ENCODE measurements at places on chromosomes 16 and 17.

GRCh38 chr16:64586781-64587180 lies 535.1 kb downstream of the CDH11 start:
- no peak for DNase-seq

- DNase-seq, result no peak
Measured at GRCh38 chr16:84438971-84439696, 65.3 kb downstream of the MEAK7 start.

DNA sequence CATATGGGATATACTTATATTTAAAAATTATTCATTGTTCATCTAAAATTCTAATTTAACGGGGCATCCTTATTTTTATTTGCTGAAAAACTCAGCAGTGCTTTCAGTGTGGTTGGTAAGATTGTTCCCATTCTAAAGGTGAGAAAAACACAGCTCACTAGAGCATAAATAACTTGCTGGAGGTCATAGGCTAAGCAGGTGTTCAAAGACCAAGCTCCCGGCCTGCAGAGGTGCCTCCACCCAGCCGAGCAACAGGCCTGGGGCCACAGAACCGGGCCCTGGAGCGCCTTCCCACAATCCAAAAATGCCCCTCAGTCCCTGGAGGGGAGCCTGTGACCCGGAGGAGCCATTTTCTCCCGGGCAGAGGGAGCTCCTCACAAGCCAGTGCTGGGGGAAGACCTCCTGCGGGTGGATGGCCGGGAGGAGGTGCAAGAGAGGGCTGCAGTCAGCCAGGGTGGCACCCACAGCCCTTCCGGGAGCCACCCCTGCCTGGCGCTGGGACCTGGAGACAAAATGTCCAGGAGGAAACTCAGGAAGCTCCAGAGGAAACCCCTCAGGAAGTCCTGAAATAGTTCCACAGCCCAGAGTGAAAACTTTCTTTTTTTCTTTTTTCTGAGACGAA lies 14.7 kb downstream of the ABR start:
- no peak for DNase-seq

- DNase-seq, result no peak
Measured at GRCh38 chr17:12646761-12647422, 18.8 kb upstream of the MYOCD start.

DNA sequence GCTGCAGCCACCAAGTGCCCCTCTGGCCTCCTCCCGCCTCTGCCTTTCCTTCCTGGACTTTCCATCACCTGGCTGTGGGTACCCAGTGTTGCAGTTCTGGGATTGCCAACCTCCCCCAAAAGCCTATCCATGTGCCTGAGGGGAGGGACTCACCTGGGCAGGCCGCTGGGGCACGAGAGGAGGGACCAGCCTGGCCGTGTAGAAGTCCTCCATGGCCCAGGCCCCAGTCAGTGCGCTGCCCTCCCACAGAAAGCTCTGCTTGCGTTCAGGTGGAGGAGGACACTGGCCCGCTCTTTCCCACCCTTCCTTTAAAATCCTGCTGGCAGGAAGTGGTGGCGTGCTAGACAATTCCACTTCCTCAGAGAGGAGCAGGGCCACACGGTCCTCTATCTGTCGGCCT lies 14.2 kb downstream of the SLX4 start:
- DNase-seq, result no peak

DNA sequence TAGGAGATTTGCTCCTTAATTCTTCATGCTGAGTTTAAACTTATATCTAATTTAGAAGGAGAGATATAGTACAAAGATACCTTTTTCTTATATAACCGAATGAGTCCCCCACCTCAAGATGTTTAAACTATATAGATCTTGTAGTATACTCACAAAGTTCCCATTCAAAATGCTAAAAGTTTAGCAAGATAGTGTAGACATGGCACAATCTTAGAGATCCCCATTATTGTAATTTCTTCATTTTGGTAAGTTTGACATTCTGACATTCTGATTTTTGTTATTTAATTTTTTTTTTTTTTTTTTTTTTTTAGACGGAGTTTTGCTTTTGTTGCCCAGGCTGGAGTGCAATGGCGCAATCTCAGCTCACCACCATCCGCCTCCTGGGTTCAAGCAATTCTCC lies 22.8 kb downstream of the SNTB2 start:
- no peak for DNase-seq

DNA sequence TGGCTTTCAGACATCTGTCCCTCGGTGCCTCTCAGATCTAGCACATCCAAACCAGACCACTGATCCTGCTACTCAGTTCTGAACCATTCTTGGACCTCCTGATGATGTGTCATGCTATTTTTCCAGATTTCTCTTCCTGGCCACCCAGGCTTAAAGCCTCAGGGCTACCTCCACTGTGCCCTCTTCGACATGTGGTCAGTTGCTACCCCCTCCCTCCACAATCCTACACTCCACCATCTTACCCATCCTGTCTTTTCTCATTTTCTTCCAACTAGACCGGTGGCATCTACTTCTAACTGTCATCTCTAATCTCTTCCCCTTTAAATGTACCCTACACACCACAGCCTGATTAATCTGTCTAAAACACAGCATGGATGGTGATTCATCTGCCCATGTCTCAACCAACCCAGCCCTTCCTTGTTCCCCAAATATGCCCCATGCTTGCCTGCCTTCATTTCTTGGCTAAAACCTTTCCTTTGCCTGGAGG lies 478.6 kb downstream of the SLC39A11 start:
- no peak for DNase-seq

DNA sequence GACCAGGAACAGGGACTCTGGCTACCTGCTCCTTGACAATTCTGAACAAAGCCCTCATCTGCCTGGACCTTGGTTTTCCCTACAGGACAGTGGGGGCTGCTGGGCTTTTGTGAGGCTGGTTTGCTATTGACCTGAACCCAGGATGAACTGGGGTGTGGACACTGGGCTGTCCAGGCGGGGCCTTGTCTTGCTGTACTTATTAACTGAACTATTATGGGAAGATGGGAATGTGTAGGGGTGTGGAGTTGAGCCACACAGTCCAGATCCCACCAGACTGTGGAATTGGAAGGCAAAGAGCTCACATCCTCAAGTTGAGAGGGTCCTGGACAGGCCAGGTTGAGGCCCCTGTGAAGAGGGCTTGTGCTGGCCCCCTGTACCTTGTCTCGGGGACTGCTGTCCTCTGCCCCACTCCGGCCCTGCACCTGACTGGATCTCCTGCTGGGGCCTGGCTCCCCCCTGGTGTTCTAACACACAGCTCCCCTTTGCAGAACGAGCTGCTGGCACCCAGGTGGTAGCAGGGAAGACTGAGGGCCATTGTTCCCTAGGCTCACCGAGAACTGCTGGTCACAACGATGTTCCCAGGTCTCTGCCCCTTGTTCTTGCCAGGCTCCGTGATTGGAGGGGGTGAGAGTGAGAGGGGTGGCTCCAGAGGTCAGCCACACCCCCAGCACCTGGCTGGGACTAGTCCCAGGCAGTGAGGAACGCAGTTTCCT lies 51.8 kb upstream of the CDC42EP4 start:
- DNase-seq, result no peak

DNA sequence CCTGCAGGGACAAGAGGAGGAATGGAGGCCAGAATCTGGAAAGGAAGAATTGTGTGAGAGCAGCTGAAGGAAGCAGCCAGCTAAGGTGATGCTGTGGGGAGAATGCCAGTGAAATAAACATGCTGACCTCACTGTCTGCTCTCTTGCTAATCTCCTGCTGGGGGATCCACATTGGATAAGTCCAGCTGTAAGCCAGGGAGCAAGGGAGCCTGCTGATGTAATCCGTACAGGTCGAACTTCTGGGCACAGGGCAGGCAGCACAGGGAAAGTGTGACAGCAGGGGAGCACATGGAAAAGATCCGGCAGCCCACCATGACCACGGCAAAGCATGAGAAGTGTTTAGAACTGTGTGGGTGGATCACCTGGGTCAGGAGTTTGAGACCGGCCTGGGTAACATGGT lies 7.5 kb upstream of the XPO6 start:
- no peak for DNase-seq

DNA sequence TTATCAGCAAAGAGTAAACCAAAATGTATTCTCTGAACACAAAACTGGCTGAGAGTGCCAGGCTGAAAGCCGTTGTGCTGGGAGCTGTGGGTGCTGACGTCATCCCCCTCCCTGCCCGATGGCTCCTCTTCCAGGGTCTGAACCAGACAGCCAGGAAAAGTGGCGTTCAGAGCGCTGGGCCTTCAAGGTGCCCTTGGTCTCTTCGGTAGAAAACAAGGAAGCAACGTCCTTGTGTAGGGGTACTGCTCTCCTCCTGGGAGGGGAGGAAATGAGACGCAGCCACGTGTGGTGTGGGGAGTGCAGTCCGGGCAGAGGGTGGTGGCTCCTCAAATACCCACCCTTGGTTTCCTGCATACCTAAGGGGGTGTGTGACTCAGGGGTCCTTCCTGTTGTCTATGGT lies 394.7 kb downstream of the SEC14L1 start:
- DNase-seq, result no peak

DNA sequence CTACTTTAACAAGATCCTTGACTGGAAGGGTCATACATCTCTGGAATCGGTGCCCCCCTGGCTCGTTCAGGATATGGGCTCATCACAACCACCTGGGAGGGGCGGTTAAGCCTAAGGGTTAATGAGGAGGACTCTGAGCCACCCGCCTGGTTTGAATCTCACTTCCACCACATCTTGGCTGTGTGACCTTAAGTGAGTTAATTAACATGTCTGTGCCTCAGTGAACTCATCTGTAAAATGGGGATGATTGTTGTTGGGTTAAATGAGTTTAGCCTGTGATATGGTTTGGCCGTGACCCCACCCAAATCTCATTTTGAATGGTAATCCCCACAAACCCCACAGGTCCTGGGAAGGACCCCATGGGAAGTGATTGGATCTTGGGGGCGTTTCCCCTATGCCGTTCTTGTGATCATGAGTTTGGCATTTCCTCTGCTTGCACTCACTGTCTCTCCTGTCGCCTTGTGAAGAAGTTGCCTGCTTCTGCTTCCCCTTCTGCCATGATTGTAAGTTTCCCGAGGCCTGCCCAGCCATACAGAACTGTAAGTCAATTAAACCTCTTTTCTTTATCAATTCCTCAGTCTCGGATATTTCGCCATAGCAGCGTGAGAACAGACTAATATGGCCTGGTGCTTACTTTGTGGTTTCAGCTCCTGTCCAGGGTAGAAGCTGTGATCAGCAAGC lies 214.0 kb upstream of the CIBAR2 start:
- DNase-seq, result no peak

DNA sequence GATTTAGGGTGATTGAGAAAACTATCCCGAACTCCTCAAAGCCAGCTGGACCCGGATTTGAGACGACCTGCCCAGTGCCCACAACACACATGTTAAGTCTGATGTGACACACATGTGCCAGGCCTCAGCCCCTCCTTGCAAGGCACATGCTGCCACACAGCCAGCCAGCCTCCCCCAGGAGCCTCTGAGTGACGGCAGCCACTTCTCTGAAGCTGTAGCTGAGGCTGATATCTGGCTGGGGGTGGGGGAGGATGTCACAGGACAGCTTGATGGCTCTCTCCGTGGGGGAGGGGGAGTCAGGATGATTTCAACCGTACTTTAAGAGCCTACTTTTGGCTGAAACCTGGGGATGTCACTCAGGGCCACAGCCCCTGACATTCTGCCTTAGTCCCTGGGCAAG lies 40.9 kb downstream of the SRCIN1 start:
- no peak for DNase-seq

DNA sequence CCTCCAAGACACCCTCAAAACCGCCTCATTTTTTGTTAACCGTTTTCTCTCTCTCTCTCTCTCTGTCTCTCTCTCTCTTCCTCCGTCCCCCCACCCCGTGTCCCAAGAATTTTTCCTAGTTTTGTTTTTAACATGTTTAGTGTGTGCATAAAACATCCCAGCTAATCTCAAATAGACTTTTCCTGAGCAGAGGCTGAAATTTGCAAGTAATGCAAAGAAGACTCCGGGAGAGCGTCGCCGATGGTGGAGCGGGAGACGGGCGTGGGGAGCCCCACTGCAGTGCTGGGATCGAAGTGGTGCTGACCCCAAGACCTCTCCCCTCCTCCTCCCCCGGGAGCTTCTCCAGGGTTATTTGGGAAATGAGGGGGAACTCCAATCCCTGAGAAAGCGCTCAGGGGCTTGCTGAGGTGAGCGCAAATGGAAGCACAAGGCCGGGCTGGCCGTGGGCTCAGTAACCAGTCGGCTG lies 4.7 kb upstream of the DLX4 start:
- no peak for DNase-seq

- DNase-seq, result no peak
Measured at GRCh38 chr16:53071748-53072301, 17.0 kb downstream of the CHD9 start.

GRCh38 chr17:80671825-80672110 lies 127.1 kb downstream of the RPTOR start:
- DNase-seq, result no peak

- no peak for DNase-seq
Measured at GRCh38 chr17:15290605-15291004, 25.5 kb upstream of the PMP22 start.

DNA sequence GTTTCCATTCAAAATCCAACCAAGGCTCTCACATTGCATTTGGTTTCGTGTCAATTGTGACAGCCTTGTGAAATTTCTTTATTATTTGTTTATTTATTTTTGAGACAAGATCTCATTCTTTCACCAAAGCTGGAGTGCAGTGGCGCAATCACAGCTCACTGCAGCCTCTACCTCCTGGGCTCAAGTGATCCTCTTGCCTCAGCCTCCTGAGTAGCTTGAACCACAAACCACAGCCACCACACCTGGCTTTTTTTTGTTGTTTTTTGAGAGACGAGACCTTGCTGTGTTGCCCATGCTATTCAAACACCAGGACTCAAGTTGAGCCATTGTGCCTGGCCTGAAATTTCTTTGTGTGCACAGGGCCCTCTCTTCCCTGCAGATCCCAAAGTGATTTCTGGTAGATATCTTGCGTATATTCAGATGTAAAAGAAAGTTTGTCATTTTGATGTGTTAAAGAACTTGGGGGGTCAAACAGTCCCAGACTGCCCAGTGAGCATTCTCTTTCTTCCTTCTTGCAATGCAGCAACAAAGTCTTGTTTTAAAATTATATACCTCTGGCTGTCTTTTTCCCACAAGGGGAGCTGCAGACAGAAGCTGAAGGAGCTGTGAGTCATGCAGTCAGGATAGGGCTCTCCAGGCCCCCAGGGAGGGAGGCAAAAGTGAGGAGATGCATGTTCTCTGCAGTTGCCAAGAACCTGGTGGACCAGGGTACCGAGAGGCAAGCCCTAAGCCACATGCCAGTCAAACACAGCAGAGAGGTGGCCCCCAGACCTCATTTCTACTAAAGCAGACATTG lies 15.5 kb upstream of the USP22 start:
- DNase-seq, result no peak

- DNase-seq, result no peak
Measured at GRCh38 chr17:8125947-8126490, 2.1 kb upstream of the HES7 start.

GRCh38 chr17:78432226-78433012 lies 54.0 kb downstream of the PGS1 start:
- no peak for DNase-seq

GRCh38 chr16:1264345-1265089 lies 8.6 kb downstream of the TPSD1 start:
- no peak for DNase-seq

Data from stimulated activated CD4-positive, alpha-beta T cell treated with anti-CD3 and anti-CD28 coated beads, Interleukin-12 subunit alpha, Interleukin-12 subunit beta, amount 100 ng/mL, for 48 hours (primary cell).